ENCODE measurements at places on chromosomes 1 and 21. TPM values are rescaled to one million over a fixed set of nuclear protein-coding genes. Genes with fewer than 3 reads are reported as not detected.

The SERTAD4 gene
- 4.1 TPM for polyA plus RNA-seq

The SLC30A2 gene
- polyA plus RNA-seq, result 0.14 TPM

The E2F2 gene
- polyA plus RNA-seq, result 4.6 TPM

The PGLYRP4 gene
- polyA plus RNA-seq, result not detected

The RNU1-4 gene
- 3.1 TPM for polyA plus RNA-seq

The VPS26C gene
- 34.6 TPM for polyA plus RNA-seq

The PBX1 gene
- 124 TPM for polyA plus RNA-seq

The CFHR3 gene
- 0.87 TPM for polyA plus RNA-seq

The CNTN2 gene
- polyA plus RNA-seq, result 0.38 TPM

The VAV3 gene
- polyA plus RNA-seq, result 7.1 TPM

The UMODL1 gene
- polyA plus RNA-seq, result 0.13 TPM

The BRDT gene
- polyA plus RNA-seq, result 0.19 TPM

Data from left lung (tissue), 14 donors.